Uterine smooth muscle cell (primary cell): ENCODE measurements at places on chromosomes 2 and 18. TPM values are rescaled to one million over a fixed set of nuclear protein-coding genes. Genes with fewer than 3 reads are reported as not detected.

PLEK gene
- under 0.01 TPM in 2 replicates for total RNA-seq

PROKR1 gene
- not detected in 2 replicates for total RNA-seq

CCL20 gene
- not detected in 2 replicates for total RNA-seq

ANKRD30BL gene
- not detected in 2 replicates for total RNA-seq

PREB gene
- total RNA-seq, result 46.4 and 50.0 TPM in 2 replicates
